ENCODE measurements at places on chromosomes 11 and 22.
A peak's percentile ranks its signal among the peaks of the same experiment; 100 is the strongest.

DNA sequence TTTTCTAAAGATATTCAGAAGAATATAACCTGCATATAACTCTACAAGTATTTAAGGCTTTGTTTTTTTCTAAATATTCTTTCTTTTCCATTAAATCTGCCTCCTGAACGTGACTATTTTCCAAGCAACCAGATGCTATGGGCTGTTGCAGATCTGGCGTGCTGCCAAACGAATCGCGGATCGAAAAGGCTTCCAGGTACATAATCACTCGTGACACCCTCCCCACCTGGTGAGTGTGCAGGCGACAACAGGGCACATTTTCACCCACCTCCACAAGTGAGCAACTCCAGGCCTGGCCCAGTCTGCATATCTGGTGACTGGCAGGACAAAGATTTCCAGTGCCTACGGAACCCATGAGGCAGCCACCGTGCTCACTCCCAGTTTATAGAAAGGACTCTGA, 660.1 kb downstream of the OPCML start:
- DNase-seq = no peak

- DNase-seq = peak; percentile 3
Observed at GRCh38 chr22:36546092-36546804, 17.3 kb upstream of the EIF3D start.

DNA sequence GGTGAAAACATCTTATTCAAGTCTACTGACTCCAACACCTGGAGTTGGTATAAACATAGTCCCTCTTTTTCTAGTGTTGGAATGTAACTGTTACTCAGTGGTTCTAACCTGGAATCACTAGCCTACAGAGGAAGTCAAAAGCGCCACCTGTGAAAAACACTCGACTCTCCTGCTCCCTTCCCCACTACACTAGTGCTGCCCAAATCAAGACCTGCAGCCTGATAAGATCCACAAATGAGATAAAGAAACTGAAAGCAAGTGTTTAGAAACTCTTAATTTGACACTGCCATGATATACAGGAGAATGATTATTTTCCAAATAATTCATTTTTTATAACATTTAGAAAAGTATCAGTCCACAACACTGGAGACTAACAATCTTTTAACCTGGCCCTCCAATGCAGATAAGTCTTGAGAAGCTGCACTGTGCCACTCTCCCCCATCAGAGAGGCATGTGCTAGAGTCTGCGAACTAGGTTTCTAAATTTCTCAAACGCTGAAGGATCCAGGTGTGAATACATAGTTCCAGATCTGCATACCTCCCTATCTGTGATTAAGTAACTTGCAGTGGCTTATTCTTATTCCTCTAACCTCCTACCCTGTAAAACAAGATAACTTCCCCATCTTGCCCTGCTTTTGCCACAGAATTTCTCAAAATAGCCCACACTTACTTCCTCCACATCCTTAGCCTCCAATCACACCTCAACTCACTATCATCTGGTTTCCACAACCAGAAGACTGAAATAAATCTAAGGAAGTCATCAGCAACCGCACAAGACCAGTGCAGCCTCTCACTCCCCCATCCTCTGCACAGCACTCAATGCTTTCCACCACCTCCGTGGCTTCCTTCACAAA, 88.1 kb downstream of the RRAS2 start:
- DNase-seq = no peak

DNA sequence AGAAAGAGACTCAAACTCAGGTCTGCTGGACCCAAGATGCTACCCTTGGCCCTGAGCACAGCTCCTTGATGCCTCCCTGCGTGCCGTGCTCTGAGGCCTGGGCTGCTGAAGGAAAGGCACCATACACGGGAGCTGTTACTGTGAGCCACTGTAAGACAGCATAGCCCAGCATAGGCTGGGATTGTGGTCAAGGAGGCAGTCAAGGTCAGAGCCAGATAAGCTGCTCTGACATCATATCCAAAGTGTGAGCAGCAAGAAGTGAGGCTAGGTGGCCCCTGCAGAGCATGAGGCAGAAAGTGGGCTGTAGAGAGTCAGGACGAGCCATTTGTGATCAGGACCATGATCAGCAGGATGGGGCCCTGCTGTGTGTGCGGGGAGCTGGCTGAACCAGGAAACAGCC, 7.7 kb downstream of the SLC22A8 start:
- DNase-seq = no peak

GRCh38 chr22:31055117-31055634, 25.9 kb upstream of the SMTN start:
- DNase-seq = no peak

DNA sequence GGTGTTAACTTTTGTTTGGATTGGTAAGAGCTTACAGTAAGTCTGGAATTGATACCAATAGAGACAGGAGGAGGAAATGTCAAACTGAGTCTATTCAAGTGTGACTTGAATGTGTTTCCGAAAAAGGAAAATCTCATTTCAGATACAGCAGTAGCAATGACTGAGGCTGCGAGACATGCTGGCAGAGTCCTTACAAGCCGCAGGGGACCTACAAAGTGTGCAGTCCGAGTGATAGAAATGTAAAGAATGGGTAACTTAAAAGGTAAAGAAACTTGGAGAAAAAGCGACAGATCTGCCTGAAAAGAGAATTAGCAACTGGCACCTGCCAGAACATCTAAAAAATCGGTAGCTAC, 444 bp downstream of the CWF19L2 start:
- DNase-seq = no peak

DNA sequence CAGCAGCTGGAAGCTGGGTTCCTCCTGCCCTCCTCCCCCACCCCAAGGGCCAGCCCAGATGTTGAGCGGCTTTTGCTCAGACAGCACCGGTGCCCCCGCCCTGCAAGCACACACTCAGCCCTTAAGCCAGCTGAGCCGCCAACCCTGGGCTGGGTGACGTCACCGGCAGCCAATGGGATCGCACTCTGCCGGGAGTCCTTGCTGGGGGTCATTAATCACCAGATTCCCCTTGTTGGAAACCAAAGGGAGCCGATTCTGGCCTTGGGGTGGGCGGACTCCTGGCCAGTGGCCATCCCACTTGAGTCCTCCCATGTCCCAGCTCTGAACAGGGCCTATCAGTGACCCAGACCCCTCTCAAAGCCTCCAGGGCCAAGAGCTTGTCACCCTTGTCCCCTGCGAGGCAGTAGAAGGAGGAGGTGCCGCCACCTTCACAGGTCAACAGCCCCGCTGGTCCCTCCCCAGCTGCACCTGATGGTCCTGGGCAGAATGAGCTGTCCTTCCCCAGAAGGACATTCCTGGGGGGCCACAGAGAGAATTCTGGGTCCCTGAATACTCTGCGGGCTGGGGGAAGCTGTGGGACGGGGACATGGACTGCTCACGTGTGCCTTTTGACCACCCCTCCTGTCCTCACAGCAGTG, 7.4 kb downstream of the DUSP8 start:
- no peak for DNase-seq

- DNase-seq = no peak
Observed at GRCh38 chr11:126696982-126697381, 303.6 kb downstream of the KIRREL3 start.

DNA sequence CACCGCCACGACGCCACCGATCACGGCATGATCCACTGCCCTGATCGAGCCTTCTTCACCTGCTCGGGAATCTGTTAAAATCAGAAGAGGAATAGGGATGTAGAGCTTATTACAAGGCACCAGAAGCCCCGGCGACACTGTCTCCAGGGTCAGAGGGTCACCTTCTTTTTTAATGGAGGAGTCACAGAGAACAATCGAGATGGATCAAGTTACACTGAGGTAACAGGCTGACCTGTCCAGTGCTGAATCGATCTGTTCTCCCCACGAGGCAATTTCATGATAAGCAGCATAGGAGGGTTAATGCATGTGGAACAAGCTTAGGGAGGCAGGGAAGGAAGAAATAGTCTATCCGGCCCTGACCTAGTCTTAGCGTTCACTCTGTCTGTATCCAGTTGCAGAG, 325.5 kb downstream of the CADM1 start:
- no peak for DNase-seq

- DNase-seq = no peak
Observed at GRCh38 chr11:6607190-6607795, 3.7 kb downstream of the ILK start.

Measured in activated CD4-positive, alpha-beta T cell treated with anti-CD3 and anti-CD28 coated beads, Interleukin-2, amount 50 U/mL, for 24 hours (primary cell).